Central memory CD4-positive, alpha-beta T cell (primary cell): ENCODE measurements at places on chromosomes 13 and 19.
A peak's percentile ranks its signal among the peaks of the same experiment; 100 is the strongest.

- no peak for DNase-seq
Observed at GRCh38 chr13:102400675-102401145, 1.1 kb downstream of the FGF14 start.

DNA sequence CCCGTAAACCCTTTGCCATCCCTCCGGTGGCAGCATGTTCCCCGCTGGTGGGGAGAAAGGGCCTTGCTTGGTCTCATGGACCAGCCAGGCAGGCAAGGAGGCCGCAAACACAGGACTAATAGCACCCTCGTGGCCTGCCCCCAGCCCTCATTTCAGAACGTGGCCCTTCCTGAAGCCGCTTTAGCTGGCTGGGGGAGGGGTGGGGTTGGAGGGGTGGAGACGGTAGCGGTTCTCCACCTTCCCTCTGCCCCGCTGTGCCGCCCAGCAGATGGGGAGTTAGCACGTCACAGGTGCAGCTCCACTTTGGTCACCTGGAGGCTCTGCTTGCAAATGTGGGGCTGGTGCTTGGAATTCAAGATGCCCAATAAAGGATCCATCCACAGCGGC, 59.3 kb upstream of the URI1 start:
- DNase-seq: no peak

DNA sequence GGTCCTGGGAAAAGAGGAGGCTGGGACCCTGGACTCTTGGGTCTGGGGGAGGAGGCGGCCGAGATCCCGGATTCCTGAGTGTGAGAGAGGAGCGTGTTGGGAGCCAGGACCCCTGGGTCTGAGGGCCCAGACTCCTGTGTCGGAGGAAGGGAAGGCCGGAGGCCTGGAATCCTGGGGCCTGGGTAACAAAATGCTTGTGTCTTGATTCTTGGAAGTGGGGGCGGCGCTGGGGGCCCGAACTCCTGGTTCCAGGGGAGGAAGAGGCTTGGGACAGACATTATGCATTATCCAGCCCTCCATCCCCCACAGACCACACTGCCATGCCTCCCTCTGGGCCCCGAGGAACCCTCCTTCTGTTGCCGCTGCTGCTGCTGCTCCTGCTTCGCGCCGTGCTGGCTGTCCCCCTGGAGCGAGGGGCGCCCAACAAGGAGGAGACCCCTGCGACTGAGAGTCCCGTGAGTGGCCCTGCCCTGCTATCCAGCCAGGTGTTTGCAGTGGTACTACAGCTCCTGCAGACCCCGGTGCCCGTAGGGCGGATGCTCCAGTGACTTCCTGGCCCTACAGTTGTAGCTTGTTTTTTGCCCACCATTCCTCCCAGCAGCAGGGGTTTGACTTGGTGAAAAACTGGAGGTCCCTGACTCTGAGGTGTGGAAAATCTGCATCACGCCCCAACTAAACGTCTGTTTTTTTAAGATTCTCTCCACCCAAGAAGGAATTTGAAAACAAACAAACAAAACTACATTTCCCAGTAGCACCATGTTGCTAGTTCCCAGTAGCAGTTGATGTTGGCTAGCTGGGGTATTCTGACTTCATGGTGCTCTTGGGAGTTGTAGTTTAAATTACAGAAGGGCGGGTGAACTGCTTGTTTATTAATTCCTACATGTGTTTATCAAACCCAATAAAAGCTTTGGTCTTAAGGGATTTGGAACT, 630 bp downstream of the NUCB1 start:
- DNase-seq: peak; percentile 40

DNA sequence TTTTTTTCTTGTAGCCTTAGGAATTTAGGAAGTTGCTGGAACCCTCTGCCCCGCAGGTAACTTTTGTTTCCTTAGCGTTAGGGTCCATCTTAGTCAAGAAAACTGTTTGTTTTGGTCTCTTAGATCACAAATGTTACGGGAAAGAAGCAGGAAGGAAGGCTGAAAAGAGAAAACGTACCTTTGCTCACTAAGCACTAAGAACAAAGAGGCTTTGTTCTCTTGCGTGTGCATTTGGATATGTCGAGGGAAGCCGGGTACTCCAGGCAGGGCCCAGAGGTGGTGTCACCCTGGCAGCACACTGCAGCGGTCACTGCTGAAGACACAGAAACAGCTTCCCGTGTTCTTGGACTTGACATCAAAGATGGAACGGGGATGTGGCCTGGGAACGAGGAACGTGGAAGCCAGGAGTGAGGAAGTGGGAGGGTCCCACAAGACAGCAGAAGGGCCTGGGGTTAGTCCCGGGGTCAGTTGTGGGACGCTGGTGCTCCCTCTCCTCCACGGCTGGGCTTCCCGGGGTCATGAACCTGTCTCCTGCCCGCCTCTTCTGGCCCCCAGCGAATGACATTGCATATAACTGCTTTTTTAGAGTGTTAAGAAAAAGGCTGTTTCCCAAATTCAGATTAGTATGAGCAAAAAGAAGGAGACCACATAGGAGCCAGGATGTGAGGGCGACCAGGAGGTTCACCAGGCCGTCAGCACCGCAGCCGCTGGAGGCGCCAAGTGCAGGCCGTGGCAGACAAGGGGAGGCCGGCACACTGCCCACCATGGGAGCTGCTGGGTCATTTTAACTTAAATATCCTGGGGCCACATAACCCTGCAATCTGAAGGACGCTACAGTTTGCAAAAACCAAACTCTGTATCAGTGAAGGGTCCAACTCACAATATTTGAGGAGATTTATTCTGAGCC, 31.6 kb downstream of the ATP11A start:
- no peak for DNase-seq

DNA sequence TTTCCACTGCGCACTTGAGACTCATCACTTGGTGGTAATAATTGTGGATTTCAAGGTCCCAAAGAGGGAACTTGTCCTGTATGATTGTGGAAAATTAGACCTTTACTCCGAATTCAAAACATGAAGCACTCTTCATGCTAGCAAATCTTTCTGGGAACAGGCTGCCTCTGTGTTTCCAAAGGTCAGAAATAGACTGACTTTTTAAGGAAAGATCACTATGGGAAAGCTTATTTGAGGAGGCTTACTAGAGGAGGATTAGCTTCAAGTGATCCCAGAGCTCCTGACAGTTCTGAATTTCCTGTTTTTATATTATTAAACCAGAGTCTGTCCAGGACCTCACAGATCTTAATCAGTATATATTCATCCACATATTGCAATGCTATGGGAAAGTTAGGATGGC, 5.5 kb downstream of the WDFY2 start:
- DNase-seq: no peak

DNA sequence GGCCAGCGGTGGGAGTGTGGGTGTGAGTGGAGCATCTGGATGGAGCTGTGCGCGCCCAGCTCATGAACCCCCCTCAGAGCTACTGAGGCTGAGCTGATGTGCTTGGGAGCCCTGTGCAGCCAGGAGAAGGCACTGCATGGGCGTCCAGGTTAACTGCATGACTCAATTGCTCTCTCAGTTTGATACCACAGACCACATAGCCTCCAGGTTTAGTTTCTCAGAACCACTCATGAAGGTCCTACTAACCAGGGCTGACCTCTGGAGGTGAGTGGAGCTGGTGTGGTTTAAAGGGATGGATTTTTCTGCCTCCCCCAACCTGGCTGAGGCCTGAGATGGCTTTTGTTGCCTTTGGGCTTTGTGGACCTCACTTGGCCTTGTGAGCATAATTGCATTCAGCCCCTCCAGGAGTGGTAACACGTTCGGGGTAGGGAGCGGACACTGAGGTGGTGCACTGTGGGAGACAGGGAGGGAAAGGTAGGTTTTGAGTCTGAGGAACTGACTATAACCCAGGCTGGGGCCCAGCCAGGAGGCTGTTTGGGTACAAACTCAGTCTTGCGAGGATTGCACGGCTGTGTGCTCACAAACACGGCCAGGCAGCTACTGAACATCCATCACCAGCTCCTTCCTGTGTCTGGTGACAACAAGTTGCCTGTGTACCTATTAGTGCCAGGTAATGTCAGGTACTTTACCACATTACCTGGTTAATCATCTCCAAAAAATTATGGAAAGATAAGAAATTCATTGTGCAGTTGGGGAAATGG, 97.5 kb downstream of the RGCC start:
- no peak for DNase-seq

GRCh38 chr19:15575406-15575805, 39.6 kb upstream of the CYP4F8 start:
- DNase-seq: no peak

GRCh38 chr19:49712397-49712859, 21.5 kb downstream of the CPT1C start:
- no peak for DNase-seq

- no peak for DNase-seq
Observed at GRCh38 chr19:1101337-1101698, 2.5 kb upstream of the GPX4 start.

- no peak for DNase-seq
Observed at GRCh38 chr19:36577271-36577996, 4.3 kb upstream of the ZNF529 start.

GRCh38 chr19:16417660-16418596, 53.8 kb downstream of the EPS15L1 start:
- peak; percentile 58 for DNase-seq

DNA sequence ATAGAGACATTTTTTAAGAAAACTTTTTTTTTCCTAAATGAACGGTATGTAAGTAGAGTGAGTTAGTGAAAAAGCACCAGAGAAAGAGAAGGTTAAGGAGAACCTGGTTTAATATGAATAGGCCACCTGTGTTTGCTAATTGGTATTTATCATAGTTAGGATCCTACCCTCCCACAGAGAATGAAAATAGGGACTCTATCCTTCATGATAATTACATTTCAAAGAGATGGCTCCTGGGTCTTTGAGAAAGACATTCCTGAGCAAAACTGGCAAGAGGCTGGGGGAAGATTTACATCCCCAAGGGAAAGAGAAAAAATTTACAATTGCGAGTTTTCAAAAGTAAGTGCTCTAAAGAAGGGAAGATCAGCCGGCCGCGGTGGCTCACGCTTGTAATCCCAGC, 1284.5 kb downstream of the SLITRK1 start:
- no peak for DNase-seq

DNA sequence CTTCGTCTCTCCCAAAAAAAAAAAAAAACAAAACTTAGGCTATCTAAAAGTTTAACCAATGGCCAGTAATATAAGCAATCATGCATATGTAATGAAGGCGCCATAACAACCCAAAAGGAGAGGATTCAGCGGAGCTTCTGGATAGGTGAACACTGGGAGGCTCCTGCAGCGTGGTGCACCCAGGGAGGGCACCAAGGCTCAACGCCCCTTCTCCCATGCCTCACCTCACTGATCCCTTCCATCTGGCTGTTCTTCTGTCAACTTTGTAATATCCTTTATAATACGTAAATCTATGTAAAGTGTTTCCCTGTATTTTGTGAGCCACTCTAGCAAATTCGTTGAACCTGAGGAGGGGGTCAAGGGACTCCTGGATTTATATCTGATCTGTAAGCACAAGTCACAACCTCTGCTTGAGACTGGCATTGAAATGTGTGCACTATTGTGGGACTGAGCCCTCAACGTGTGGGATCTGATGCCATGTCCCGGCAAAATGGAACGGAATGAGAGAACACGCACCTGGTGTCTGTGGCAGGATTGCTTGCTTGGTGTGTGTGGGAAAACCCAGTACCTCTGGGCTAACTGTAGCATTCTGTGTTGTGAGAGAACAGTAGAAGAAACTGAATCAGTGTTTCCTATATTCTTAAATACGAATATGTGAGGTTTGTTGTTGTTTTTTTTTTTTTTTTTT, 521 bp upstream of the ZNF665 start:
- no peak for DNase-seq

- no peak for DNase-seq
Observed at GRCh38 chr13:74274916-74275315, 140.7 kb upstream of the KLF12 start.

- DNase-seq: no peak
Observed at GRCh38 chr13:37716420-37717195, 118.0 kb upstream of the POSTN start.

DNA sequence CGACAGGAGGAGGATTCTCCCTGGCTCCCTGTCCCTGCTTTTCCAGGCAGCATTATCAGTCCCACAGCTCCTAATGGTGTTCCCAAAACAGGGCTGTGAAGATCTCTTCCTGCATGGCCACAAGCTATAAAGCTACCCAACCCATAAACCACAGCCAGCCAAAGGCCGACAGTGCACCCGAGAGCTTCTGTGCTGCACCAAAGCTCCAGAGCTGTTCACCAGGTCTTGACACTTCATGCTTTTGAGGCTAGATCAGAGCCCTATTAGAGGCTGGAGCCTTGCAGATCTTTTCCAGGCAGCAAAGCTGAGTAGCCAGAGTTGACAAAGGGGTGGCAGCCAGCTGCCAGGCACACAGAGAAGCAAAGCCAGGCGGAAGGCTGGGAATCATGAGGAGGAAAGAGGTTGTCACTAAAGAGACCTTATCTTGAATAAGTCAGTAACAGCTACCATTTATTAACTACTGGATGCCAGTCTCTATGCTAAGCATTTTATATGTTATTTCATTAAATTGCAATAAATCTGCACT, 180.4 kb downstream of the KATNAL1 start:
- DNase-seq: no peak

GRCh38 chr13:66036024-66036614, 1194.0 kb downstream of the PCDH9 start:
- DNase-seq: no peak

DNA sequence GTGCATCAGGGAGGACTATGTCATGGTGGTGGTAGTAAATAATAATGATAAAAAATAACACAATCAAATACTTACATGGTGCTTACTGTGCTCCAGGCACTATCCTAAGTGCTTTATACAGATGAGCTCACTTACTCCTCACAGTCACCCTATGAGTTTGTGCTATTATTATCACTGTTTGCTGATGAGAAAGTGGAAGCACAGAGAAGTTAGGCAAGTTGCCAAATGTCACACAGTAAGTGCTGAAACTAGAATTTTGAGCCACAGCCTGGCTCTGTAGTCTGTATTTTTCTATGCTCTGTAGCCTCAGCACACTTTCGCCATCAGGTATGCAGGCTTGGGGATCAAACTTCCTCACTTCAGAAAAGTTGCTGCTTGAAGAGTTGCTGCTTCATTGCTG, 46.6 kb downstream of the HTR2A start:
- no peak for DNase-seq

DNA sequence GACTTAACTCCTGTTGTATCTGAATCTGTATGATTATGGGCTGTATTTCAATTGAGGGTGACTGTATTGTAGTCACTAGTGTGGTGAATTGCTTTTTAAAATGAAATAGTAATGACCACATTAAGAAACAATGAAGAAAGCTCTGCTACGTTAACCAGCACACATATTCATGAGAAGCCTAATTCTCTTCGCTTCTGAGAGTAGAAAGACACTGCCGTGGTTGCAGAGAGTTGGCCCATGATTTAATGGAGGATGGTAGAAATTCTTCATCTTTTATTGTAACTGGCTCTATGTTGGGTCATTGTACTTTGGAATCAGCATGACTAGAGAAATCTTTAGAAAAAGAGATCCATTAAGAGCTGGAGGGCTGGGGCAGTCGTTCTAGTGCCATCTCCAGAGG, 451.5 kb downstream of the PCDH17 start:
- DNase-seq: no peak

- DNase-seq: no peak
Observed at GRCh38 chr13:112879283-112879833, 89.7 kb upstream of the MCF2L start.

- peak; percentile 77 for DNase-seq
Observed at GRCh38 chr19:2607712-2608601, 94.5 kb downstream of the GNG7 start.
